Hepatocyte (in vitro differentiated cells): ENCODE measurements at places on chromosomes 6 and 20. TPM values are rescaled to one million over a fixed set of nuclear protein-coding genes. Genes with fewer than 3 reads are reported as not detected.

DNA sequence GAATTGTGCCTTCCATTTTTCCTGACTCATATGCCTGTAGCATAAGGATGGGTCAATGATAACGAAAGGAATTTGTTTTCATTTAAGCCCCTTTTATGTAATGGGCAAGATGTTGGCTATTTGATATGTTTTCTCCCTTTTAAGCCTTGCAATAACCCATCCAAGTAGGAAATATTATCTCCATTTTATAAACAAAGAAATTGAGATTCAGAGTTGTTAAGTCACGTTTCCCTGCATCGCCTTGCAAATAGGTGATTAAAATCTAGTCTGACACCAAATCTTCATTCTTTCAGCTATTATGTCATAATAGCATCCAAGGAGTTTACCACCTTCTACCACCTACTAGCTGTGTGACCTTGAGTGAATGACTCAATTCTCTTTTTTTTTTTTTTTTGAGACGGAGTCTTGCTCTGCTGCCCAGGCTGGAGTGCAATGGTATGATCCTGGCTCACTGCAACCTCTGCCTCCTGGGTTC is 7.0 kb downstream of the HNF4A start:
- no peak overlapping the region for H3K4me3 ChIP-seq
- DNase-seq: no peak
- H3K27ac ChIP-seq: no peak overlapping the region
- no peaks in the 10 kb centered on the region for H3K27me3 ChIP-seq
- H3K4me1 ChIP-seq: peaks cover under 1% of the 10 kb centered on the region

Gene MLN
- 2.3 and 6.7 TPM in 2 replicates for total RNA-seq

GRCh38 chr6:157741948-157742556 is 81.0 kb upstream of the SNX9 start:
- DNase-seq: no peak
- no peaks in the 10 kb centered on the region for H3K27me3 ChIP-seq
- no peak overlapping the region for H3K27ac ChIP-seq
- no peaks in the 10 kb centered on the region for H3K4me1 ChIP-seq

DNA sequence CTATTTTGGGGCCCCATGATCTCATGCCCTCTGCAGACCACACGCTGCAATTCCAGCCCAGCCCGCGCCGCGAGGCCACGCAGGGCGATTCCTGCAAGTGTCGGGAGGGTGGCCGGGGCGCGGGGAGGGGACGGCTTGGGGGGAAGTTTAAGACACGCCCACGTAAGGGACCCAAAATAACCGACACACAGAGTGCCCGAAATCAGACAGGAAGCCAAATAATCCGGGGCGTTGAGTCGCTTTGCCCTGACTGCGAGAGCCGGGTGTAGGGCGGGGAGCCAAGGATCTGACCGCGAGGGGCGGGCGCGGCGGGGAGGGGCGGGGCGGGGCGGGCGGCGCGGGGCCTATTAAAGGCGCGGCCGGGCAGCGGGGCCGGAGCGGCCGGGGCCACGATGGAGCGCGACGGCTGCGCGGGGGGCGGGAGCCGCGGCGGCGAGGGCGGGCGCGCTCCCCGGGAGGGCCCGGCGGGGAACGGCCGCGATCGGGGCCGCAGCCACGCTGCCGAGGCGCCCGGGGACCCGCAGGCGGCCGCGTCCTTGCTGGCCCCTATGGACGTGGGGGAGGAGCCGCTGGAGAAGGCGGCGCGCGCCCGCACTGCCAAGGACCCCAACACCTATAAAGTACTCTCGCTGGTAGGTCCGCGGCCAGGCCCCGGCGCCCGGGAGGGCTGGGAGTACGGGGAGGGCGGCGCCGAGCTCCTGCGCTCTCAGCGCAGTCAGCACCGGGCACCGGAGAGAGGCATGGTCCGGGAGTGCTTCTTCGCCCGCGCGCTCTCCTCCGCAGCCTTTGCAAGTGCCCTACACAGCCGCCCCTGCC is at the start of gene ENPP1:
Gene ENPP1 (plus strand): TSS at position 377 of the 816 bp plus-strand sequence. CDS start 16 bp downstream, at position 393.
- H3K27ac ChIP-seq: peak within 1 kb of the TSS; percentile 71
- no peaks in the 10 kb centered on the region for H3K36me3 ChIP-seq
- peaks cover 12% of the 10 kb centered on the region for H3K27me3 ChIP-seq
- peak within 1 kb of the TSS; percentile 94 for H3K4me3 ChIP-seq

DNA sequence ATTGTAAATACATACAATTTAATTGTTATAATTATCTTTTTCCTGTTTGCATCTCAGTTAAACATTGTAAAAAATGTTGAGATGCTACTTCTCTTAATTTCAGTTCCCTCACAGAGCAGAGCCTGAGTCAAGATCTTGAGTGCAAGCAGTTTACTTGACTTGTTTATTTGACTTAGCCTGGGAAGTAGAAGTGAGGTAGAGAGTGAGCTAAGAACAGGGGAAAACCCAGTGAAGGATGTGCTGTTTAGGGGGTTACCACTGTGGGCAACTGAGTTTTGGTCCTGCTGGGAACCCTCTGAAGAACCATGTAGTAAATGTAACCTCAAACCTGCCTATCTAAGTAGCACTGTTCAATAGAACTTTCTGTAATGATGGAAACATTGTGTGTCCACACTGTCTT is 495.2 kb upstream of the FLRT3 start:
- no peaks in the 10 kb centered on the region for H3K4me1 ChIP-seq
- no peak overlapping the region for H3K4me3 ChIP-seq
- H3K27me3 ChIP-seq: no peaks in the 10 kb centered on the region
- H3K27ac ChIP-seq: no peak overlapping the region
- no peaks in the 10 kb centered on the region for H3K36me3 ChIP-seq
- DNase-seq: no peak

- no peak overlapping the region for H3K27ac ChIP-seq
- H3K27me3 ChIP-seq: no peaks in the 10 kb centered on the region
- peak; percentile 18 for DNase-seq
- peaks cover 26% of the 10 kb centered on the region for H3K4me1 ChIP-seq
These were observed 5.5 kb downstream of the ITCH start for GRCh38 chr20:34368547-34368946.

Gene MCM8
- 4.9 and 6.7 TPM in 2 replicates for total RNA-seq

Gene CTCFL
- 0.12 TPM in 1 of 2 replicates, not detected in the other for total RNA-seq

GRCh38 chr6:106177786-106178185 is 91.7 kb downstream of the PRDM1 start:
- H3K27me3 ChIP-seq: no peaks in the 10 kb centered on the region
- no peak overlapping the region for H3K4me3 ChIP-seq
- H3K36me3 ChIP-seq: no peaks in the 10 kb centered on the region
- DNase-seq: no peak
- no peak overlapping the region for H3K27ac ChIP-seq

- no peaks in the 10 kb centered on the region for H3K4me1 ChIP-seq
- H3K27ac ChIP-seq: no peak overlapping the region
- H3K36me3 ChIP-seq: no peaks in the 10 kb centered on the region
- no peak for DNase-seq
- H3K27me3 ChIP-seq: no peaks in the 10 kb centered on the region
These were observed 256.7 kb upstream of the CNR1 start for GRCh38 chr6:88422831-88423230.

DNA sequence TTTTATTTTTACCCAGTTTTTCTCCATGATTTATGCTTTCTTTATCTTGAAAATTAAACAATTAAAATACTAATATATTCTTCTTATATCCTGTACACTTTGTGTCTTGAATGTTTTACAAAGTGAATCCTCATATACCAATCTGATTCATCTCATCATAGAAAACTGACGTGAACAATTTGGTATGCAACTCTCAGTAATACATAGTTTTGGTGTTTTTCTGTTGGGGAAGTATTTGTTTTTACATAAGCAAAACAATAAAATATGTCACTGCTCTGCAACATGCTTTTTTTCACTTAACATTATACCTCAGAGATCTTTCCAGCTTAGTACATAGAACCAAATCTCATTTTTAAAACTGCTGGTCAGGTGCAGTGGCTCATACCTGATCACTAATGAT is 14.7 kb downstream of the DNAAF9 start:
- no peaks in the 10 kb centered on the region for H3K36me3 ChIP-seq
- no peak overlapping the region for H3K27ac ChIP-seq
- H3K27me3 ChIP-seq: no peaks in the 10 kb centered on the region
- H3K4me1 ChIP-seq: no peaks in the 10 kb centered on the region
- DNase-seq: no peak
- H3K4me3 ChIP-seq: no peak overlapping the region
